ENCODE measurements at places on chromosomes 5 and 9. TPM values are rescaled to one million over a fixed set of nuclear protein-coding genes. Genes with fewer than 3 reads are reported as not detected.

Gene ARID3C
- total RNA-seq, result 0.13 TPM

Gene GDA
- total RNA-seq, result not detected

Gene DAP
- 41.1 TPM for total RNA-seq

Gene STPG3
- not detected for total RNA-seq

GRCh38 chr9:4068449-4068848 is 231.4 kb downstream of the GLIS3 start:
- DNase-seq, result no peak

GRCh38 chr5:154779105-154779504 is 23.9 kb downstream of the LARP1 start:
- no peak for DNase-seq

Gene BTNL3
- total RNA-seq, result not detected

DNA sequence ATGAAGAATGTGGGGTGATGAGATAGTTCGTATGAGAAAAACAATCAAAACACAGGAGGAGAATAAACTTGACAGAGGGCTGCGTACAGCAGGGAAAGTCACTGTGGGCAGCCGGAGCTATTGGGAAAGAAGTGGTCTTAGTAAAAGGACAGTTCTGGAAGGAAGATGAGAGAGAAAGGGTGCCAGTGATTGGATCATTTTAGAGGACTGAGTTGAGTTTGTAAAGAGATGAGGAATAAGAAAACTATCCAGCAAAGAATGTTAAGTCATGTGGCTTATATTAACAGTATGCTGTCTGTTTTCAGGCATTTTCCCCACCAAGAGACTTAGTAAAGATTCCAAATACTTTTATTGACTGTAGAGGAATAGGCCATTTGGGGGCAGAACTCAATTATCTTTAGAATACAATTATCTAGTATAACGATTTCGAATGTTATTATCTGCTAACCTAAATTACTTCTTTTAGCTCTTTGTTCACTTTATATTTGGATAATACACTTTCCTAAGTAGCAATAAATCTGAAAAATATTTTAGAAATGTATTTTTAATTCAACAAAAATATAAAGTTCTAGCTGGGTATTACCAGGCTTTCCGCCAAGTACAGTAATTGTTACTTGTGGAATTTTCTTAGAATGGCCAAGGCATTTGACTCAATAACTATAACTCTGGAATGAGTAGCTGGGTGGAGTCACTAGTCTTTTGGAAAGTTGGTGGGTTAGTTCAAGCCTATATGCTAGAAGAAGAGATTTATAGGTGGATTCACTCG is 15.5 kb upstream of the LOX start:
- no peak for DNase-seq

- DNase-seq, result no peak
These were observed 10.5 kb downstream of the PROP1 start for GRCh38 chr5:177985430-177986040.

DNA sequence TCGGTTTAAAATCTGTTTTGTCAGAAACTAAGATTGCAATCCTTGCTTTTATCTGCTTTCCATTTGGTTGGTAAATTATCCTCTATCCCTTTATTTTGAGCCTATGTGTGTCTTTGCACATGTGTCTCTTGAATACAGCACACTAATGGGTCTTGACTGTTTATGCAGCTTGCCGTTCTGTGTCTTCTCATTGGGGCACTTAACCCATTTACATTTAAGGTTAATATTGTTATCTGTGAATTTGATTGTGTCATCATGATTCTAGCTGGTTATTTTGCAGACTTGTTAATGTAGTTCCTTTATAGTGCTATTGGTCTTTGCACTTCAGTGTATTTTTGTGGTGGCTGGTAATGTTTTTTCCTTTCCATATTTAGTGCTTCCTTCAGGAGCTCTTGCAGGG is 36.3 kb upstream of the SMIM15 start:
- no peak for DNase-seq

GRCh38 chr5:59716029-59716428 is 177.5 kb downstream of the PDE4D start:
- DNase-seq, result peak; percentile 10

DNA sequence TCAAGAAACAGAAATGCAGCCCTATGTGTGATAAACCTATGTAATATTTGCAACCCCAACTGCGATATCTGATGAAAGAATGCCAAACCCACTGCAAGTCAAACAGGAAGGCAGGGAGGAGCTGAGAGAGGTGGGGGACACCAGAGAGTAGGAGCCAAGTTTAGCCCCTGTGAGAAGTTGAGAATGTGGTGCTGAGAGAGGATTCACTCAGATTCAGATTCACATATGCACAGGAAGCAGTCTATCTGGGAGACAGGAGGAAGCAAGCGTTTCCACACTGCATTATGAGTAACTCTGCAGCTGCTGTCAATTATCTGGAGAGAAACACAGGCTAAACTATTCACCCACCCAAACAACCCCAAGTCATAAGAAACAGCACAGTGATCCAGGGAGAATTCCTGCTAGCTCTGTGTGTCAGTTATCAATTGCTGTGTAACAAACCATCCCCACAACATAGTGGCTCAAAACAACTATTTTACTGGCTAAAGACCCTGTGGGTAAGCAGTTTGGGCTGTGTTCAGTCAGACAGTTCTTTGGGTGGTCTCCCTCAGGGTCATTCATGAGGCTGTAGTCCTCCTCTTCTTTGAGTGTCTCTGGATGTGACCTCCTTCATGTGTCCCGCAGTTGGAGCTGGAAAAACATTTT is 161.9 kb upstream of the RAI14 start:
- no peak for DNase-seq

Gene MEIKIN
- not detected for total RNA-seq

GRCh38 chr5:100840789-100841188 is 62.3 kb downstream of the ST8SIA4 start:
- DNase-seq, result no peak

GRCh38 chr9:85216601-85217000 is 525.2 kb downstream of the AGTPBP1 start:
- no peak for DNase-seq

GRCh38 chr9:124449381-124450151 is 685 bp upstream of the ADGRD2 start:
- DNase-seq, result no peak

GRCh38 chr5:43753069-43753468 is 150.1 kb downstream of the NNT start:
- DNase-seq, result no peak

GRCh38 chr5:120164986-120165385 is 299.1 kb upstream of the PRR16 start:
- no peak for DNase-seq

Gene QRFP
- not detected for total RNA-seq

DNA sequence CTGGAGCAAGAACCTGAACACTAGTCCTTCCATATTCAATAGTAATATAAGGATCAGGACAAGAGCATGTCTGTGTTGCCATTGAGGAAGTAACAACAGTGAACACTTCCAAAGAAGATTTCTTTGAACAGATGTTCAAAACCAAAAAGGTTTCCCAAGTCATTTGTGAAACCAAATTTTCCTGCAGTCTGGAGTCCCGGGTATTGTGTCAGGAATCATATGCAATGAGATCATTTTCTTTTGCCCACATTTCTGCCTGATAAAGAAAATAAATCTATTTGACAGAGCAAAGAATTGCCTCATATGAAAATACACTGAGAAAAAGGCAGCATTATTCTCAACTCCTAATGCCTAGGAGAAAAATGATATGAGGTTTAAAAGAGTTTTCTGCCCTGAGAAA is 151.7 kb downstream of the SNX18 start:
- no peak for DNase-seq

- DNase-seq, result no peak
These were observed 127.8 kb downstream of the ZNF354C start for GRCh38 chr5:179187681-179188575.

- DNase-seq, result no peak
These were observed 81.6 kb upstream of the TNFAIP8 start for GRCh38 chr5:119274030-119274766.

- DNase-seq, result no peak
These were observed 104.4 kb downstream of the WNK2 start for GRCh38 chr9:93288341-93288740.

Gene PKD2L2
- not detected for total RNA-seq

- DNase-seq, result no peak
These were observed 13.0 kb upstream of the C9orf72 start for GRCh38 chr9:27586304-27586703.

DNA sequence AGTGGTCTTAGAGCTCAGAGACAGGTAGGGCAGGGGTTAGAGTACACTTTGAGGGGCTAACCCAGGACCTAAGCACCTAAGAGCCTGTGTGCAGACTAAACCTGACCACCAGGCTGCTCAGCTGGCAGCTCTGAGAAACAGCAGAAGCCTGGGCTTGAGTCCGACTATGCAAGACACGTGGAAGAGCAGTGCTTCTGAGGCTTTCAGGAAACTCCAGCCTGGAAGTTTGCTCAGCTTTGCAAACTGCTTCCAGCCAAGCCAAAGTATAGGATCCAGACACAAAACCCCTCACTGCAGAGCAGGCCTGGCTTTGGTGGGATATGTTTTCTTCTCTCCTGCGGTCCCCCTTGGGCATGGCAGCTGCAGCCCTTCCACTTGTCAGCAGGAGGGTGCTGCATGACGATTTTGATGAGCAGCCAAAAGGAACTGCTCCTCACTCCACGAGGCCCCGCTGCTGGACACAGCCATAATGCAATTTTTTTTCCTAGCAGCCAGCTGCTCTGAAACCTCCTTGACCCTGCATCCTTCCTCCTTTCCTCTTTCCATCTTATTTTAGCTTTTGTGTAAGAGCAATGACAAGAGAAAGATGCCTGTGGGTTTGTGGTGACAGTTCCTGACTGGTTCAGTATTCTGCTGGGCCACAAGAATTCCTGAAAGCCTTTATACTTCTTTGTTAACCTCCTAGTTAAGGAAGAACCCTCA is 123.1 kb downstream of the LIFR start:
- peak; percentile 80 for DNase-seq

Gene PTGDS
- total RNA-seq, result not detected

Gene PRRC1
- 37.7 TPM for total RNA-seq

Gene SLC25A2
- total RNA-seq, result 0.32 TPM

DNA sequence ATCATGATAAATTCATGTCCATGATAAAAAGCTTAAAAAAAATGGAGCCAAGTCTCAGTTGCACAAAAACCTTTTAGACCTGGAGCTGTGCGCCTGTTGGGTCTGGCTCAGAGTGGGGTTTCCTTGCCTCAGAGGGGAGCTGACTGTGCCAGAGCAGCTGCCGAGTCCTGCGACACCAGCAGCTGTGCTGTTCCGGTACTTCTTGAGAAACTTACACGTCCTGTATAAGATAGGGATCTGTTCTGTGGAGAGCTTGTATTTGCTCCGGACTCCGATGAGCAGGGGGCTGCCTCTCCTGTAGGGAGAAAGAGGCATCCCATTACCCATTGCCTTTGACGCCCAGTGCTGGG is 28.6 kb downstream of the GFPT2 start:
- DNase-seq, result no peak

Gene TRPM3
- total RNA-seq, result 2.9 TPM

GRCh38 chr9:126521551-126521950 is 92.2 kb upstream of the LMX1B start:
- no peak for DNase-seq

- no peak for DNase-seq
These were observed 201.3 kb downstream of the GABRG2 start for GRCh38 chr5:162268694-162269481.

All from pulmonary artery endothelial cell (primary cell).